ENCODE measurements at places on chromosomes 7 and 10. TPM values are rescaled to one million over a fixed set of nuclear protein-coding genes. Genes with fewer than 3 reads are reported as not detected.
A peak's percentile ranks its signal among the peaks of the same experiment; 100 is the strongest.

DNA sequence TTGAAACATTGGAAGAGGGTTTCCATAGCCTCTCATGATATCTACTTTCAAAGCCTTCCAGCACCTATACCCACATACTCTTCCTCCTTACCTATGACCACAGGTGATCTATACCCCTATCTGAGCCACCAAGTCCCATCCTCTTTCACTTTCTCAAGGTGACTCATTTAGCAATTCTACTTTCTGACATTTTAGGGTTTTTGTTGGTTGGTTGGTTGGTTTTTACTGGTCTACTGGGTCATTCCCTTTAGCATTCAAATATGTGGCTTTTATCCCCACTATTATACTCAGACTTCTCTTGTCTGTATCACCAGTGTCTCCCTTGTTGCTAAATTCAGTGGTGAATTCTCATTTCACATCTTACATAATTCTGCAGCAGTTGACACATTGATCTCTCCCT is 130.4 kb upstream of the STEAP4 start:
- no peak for DNase-seq

GRCh38 chr7:73770002-73770859 is at the start of gene CLDN3:
Gene CLDN3, minus strand, starts transcription at chr7:73770270. Its CDS starts 221 bp downstream, at chr7:73770049.
- DNase-seq = no peak

GRCh38 chr7:75567948-75568595 is 76.0 kb downstream of the SPDYE5 start:
- DNase-seq = no peak

DNA sequence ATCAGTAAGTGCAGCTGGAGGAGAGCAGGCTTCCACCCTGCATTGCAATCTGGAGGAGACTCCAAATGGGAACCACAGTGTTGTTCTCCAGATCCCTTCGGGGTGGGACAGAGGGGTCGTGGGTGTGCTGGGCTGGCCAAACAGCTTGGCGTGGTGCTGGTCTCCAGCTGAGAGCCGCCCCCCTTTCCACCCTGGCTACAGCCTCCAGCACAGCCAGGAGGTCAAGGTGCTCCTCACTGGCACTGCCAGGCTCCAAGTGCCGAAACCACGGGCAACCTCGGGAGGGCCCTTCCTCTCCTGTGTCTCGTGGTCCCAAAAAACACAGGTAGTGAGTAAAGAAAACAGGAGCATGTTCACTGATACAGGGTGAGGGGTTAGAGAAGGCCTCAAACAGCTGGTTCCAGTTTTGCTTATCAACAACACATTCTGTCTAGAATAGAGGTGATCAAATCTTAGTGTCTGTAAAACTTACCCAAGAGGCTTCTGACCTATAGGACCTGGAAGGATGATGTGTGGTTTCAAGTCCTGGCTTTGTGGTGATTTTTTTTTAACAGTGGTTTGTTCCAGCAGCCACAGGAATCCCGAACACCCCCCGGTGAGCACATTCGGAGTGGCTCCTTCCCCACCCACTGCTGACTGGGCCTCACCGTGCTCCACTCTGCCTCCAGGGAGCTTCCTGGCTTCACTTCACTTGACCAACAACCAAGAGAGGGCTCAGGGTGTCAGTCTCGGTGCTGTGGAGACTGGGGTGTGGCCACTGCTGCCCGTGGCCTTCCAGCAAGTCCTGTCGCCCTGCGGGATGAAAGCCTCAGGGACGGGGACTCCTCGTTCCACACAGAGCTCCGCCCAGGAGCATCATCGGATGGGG is 31.2 kb upstream of the EN2 start:
- no peak for DNase-seq

DNA sequence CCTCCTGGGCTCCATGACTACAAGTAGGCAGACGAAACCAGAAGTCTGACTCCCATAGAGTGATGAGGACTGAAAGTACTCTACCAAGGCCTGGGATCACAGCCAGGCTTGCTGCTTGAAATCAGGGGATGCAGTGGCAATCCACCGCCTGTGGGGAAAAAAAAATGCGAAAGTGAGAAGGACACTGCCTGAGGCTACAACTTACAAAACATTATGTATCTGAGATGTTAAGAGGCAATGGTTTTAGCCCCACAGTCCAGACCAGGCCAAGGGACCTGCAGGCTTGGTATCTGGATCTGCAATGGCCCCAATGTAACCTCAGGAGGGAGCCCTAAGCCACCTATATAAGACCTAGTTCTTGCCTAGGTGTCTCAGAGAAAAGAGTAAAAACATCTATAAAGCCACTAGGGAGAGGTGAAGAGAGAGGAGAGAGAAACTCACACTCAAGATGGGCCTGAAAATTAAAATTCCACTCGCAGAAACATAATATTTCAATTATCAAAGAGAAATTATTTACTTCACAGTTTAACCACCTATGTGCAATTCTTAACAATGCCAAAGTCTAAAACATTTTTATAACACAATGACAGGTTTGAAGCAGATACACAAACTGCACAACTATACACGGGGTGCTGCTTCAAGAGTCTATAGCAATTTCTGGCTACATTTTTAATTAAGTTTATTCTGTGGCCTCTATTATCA is 13.9 kb downstream of the DNAJC1 start:
- peak; percentile 76 for DNase-seq

DNA sequence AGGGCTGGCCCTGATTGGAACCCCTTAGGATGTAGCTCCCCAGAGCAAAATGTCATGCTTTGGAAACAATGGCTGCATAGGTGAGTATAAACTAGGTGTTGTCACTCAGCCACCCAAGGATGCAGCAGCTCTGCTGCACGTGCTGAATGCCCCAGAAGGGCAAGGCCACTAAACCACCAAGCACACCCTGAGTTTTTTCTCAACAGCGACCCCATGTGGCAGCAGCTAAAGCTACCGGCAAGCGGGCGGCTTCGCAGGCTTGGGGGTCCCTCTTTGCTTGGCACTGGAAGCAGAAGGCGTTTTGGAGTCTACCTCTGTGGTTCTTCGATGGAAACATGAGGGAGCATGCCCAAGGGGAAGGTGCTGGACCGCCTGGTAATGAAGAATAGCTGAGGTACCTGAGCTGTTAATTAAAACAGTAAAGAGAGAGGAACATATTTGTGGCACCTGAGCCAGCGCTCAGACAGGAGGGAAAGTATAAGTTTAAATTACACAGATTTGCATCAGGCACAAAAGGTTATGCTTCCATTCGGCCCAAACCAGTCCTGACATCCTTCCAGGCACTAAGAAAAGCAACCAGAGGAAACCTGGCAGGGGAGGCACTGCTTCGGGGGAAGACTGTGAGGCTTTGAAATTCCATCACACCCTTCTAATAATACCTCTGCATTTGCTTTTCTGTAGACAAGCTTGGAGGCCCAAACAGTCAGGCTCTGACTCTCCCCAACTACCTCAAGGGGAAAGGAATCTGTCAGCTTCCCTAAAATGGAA is 152.1 kb downstream of the GFRA1 start:
- no peak for DNase-seq

- DNase-seq = no peak
Observed at GRCh38 chr10:35150308-35150707, 23.7 kb downstream of the CREM start.

DNA sequence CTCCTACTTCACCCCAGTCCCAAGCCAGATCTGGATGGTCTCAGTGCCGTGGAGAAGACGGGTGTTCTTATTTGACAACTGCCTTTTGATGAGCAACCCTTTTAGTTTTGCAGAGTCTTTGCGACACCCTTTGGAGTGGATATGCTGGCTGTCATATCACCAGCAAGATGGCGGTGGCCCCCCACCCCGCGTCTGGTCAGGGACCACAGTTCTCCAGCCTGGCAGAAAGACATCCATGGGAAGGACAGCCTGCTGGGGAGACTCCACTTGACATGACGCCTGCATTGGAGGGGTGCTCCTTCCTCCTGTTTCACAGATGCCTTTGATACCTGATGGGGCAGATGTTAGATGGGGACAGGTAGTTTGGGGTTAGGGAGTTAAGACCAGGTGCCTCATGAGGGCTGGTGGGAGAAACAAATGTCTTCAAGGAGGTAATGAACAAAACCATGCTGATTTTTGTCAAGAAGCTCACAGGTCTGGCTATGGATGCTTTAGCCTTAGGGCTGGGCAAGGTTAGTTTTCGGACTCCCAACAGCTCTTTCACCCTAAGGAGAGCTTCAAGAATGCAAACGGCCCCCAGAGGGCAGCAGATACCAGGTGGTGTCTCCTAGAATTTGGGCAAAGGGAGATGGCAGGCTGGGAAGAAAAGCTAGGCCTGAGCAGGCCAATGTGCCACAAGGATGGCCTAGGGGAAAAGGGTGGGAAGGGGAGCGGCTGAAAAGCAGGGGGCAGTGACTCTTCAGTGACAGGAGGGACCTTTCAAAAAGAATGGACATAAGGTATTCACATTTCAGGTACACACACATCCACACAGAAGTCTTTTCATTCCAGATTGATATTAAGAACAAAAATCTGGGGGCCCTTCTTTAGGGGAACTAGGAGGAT is 95.2 kb downstream of the CLEC2L start:
- peak; percentile 53 for DNase-seq

DNA sequence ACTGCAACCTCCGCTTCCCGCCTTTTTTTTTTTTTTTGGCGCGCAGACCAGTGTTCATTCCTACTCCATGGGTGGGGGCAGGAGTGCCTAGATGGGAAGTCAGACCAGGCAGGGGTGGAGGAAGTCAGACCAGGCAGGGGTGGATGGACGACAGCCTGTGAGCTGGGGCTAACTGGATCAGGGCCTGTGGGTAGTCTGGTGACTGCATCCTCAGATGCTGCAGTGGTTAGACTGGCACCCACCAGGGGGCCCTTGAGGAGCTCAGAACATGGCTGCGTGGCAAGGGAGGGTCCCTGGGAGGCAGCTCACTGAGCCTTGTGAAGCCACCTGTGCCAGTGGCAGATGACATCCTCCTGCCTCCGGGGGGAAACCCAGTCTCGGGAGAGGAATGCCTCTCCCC is 35.1 kb downstream of the RCC1L start:
- DNase-seq = no peak

GRCh38 chr10:124709861-124710260 is 34.3 kb downstream of the FAM53B start:
- no peak for DNase-seq

- no peak for DNase-seq
Observed at GRCh38 chr10:90958781-90959180, 37.9 kb upstream of the ANKRD1 start.

- DNase-seq = no peak
Observed at GRCh38 chr7:39700165-39700564, 76.8 kb downstream of the RALA start.

DNA sequence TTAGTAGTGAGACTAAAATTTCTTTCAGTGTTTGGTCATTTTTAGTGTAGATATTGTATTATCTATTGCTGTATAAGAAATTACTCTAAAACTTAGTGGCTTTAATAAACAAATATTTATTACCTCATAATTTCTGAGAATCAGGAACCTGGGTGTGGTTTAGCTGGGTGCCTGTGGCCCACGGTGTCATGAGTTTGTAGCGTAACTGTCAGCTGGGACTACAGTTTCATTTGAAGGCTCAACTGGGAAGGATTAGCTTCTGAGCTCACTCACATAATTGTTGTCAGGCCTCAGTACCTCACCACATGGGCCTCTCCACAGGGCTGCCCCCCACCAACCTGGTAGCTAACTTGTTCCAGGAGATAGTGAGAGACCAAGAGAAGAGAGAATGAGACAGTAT is 98.5 kb downstream of the SRI start:
- DNase-seq = no peak

DNA sequence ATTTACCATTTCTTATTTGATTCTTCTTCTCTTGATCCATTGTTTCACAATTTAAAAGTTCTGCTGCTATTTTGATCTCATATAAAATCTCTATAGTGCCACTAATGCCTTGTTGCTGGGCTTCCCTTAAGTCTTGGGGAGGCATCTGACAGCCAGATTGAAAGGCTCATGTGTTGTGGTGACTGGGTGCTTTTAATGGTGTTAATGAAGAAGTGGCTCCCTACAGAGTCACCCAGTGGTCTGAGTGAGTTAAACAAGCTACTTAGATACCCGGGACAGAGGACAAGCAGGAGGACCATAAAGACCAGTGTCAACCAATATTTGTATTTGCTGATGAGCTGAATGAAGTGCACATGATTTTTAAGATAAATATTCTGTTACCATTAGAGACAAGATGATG is 176.4 kb upstream of the HABP2 start:
- DNase-seq = no peak

DNA sequence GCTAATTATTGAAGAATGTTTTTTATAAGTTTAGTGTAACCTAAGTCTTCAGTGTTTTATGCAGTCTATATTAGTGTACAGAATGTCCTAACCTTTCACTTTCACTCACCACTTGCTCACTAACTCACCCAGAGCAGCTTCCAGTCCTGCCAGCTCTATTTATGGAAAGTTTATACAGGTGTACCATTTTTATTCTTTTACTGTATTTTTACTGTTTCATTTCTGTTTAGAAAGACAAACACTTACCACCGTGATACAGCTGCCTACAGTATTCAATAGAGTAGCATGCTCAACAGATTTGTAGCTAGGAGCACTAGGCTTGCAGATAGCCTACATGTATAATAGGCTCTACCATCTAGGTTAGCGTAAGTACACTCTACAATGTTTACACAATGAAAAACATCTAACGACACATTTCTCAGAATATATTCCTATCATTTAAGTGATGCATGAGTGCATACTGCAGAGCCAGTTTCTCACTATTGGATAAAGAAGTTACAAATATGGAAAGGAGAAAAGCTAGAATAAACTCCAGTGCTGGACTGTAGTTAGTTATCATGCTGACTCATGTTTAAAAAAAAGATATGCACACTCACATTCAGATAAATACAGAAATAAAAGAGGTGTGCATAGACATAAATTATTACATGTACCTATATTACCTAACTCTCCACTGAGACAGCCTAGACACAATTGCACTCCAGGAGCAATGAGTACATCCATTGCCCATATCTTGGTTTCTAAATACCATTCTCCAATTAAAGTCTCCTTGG is 30.4 kb downstream of the STEAP1B start:
- no peak for DNase-seq

GRCh38 chr7:63876707-63877322 is 121.8 kb upstream of the ZNF722 start:
- DNase-seq = no peak

OR9A2 gene
- not detected for total RNA-seq

ITPRID1 gene
- total RNA-seq = not detected

SPDYE5 gene
- total RNA-seq = not detected

SPDYE3 gene
- total RNA-seq = not detected

ANXA8L1 gene
- total RNA-seq = 5.1 TPM

CYP3A5 gene
- total RNA-seq = 0.44 TPM

Data from left cardiac atrium (tissue), 4 donors.